Esophagus muscularis mucosa (tissue), 4 donors: ENCODE measurements at places on chromosomes 5 and 9. TPM values are rescaled to one million over a fixed set of nuclear protein-coding genes. Genes with fewer than 3 reads are reported as not detected.

FAM240B gene
- total RNA-seq, result not detected

ACSL6 gene
- total RNA-seq, result 2.6 TPM

RPL35 gene
- total RNA-seq, result 1,424 TPM

CDC25C gene
- not detected for total RNA-seq

WDR38 gene
- not detected for total RNA-seq

SLC1A1 gene
- 3.5 TPM for total RNA-seq

IFNA13 gene
- not detected for total RNA-seq

SH3RF2 gene
- 1.2 TPM for total RNA-seq

WHRN gene
- total RNA-seq, result 8.1 TPM

PTGS1 gene
- 76.9 TPM for total RNA-seq

SLC34A3 gene
- total RNA-seq, result not detected

KCTD16 gene
- 0.11 TPM for total RNA-seq

ADGRV1 gene
- 0.50 TPM for total RNA-seq

RETREG1 gene
- total RNA-seq, result 7.5 TPM

ARRDC1 gene
- 21.4 TPM for total RNA-seq

MCTP1 gene
- 15.4 TPM for total RNA-seq

TLX3 gene
- total RNA-seq, result not detected

SLC36A3 gene
- not detected for total RNA-seq

IRX4 gene
- total RNA-seq, result not detected

C5orf58 gene
- not detected for total RNA-seq

OTP gene
- not detected for total RNA-seq

PCDHB9 gene
- 2.1 TPM for total RNA-seq

PRR7 gene
- 2.2 TPM for total RNA-seq

C9orf152 gene
- not detected for total RNA-seq

SUSD1 gene
- 5.8 TPM for total RNA-seq

FOXB2 gene
- not detected for total RNA-seq

MYMK gene
- not detected for total RNA-seq

FBLL1 gene
- total RNA-seq, result not detected

NRARP gene
- total RNA-seq, result 6.5 TPM

GMCL2 gene
- not detected for total RNA-seq

LMX1B gene
- total RNA-seq, result 0.19 TPM

ADRB2 gene
- 5.2 TPM for total RNA-seq

RASGEF1C gene
- total RNA-seq, result 2.5 TPM

PCDHB4 gene
- total RNA-seq, result 3.0 TPM

PCDHGA11 gene
- 5.1 TPM for total RNA-seq

IFNA2 gene
- total RNA-seq, result not detected

FRMPD1 gene
- 0.45 TPM for total RNA-seq

NUDT2 gene
- 17.9 TPM for total RNA-seq

DAPK1 gene
- 76.8 TPM for total RNA-seq

CCDC192 gene
- total RNA-seq, result 1.2 TPM

CDC23 gene
- total RNA-seq, result 19.9 TPM

FOXE1 gene
- total RNA-seq, result not detected

NIM1K gene
- total RNA-seq, result 0.42 TPM

LHX3 gene
- not detected for total RNA-seq

C9orf50 gene
- not detected for total RNA-seq

PCDHA4 gene
- 0.50 TPM for total RNA-seq

IFNA21 gene
- not detected for total RNA-seq
